ENCODE measurements at places on chromosomes 4 and X. TPM values are rescaled to one million over a fixed set of nuclear protein-coding genes. Genes with fewer than 3 reads are reported as not detected.

TMEM175 gene
- total RNA-seq = 17.4 TPM

NDNF gene
- 4.9 TPM for total RNA-seq

MGAT4D gene
- not detected for total RNA-seq

PASD1 gene
- not detected for total RNA-seq

TCEAL6 gene
- total RNA-seq = not detected

PDK3 gene
- 56.9 TPM for total RNA-seq

RAB41 gene
- total RNA-seq = not detected

RBM46 gene
- not detected for total RNA-seq

ATP1B4 gene
- not detected for total RNA-seq

PDE6B gene
- 1.5 TPM for total RNA-seq

CHRDL1 gene
- total RNA-seq = 17.5 TPM

GSX2 gene
- 1.6 TPM for total RNA-seq

TMEM154 gene
- total RNA-seq = 100 TPM

NALF2 gene
- not detected for total RNA-seq

KCNE5 gene
- not detected for total RNA-seq

MAEA gene
- 124 TPM for total RNA-seq

ADRA2C gene
- total RNA-seq = 8.0 TPM

GAGE2A gene
- not detected for total RNA-seq

SLC35A2 gene
- 27.9 TPM for total RNA-seq

NEXMIF gene
- 0.49 TPM for total RNA-seq

HSD17B13 gene
- 68.1 TPM for total RNA-seq

CTAG1B gene
- not detected for total RNA-seq

GABRQ gene
- 0.25 TPM for total RNA-seq

ABCG2 gene
- total RNA-seq = 0.38 TPM

ZCCHC12 gene
- 0.29 TPM for total RNA-seq

SLC2A9 gene
- 10.1 TPM for total RNA-seq

STBD1 gene
- total RNA-seq = 1.2 TPM

EXOC1 gene
- 31.3 TPM for total RNA-seq

TMEM156 gene
- 0.12 TPM for total RNA-seq

RTL3 gene
- total RNA-seq = not detected

TEX11 gene
- total RNA-seq = not detected

POU3F4 gene
- not detected for total RNA-seq

ZNF718 gene
- total RNA-seq = 6.8 TPM

GLUD2 gene
- total RNA-seq = 0.89 TPM

SLITRK4 gene
- 3.3 TPM for total RNA-seq

CYBB gene
- 2.6 TPM for total RNA-seq

FAM53A gene
- 1.7 TPM for total RNA-seq

UCHL1 gene
- total RNA-seq = 2.2 TPM

CDS1 gene
- 34.1 TPM for total RNA-seq

NAP1L2 gene
- 5.3 TPM for total RNA-seq

KDR gene
- total RNA-seq = 6.2 TPM

TKTL1 gene
- total RNA-seq = not detected

TRPC3 gene
- 0.20 TPM for total RNA-seq

ATP8A1 gene
- 5.0 TPM for total RNA-seq

TCEAL5 gene
- not detected for total RNA-seq

NEIL3 gene
- 2.1 TPM for total RNA-seq

SUPT20HL2 gene
- not detected for total RNA-seq

MAGEB2 gene
- total RNA-seq = not detected

DSPP gene
- total RNA-seq = not detected

SERTM2 gene
- not detected for total RNA-seq

DUSP9 gene
- 0.20 TPM for total RNA-seq

COL4A5 gene
- total RNA-seq = 53.0 TPM

GJB1 gene
- total RNA-seq = 2.4 TPM

USP17L21 gene
- not detected for total RNA-seq

RRH gene
- not detected for total RNA-seq
